H1 (cell line): ENCODE measurements at places on chromosomes 3 and 15. TPM values are rescaled to one million over a fixed set of nuclear protein-coding genes. Genes with fewer than 3 reads are reported as not detected.
A peak's percentile ranks its signal among the peaks of the same experiment; 100 is the strongest.

Gene KY
- not detected in 2 replicates for total RNA-seq

Gene RPP25
- 19.4 and 19.8 TPM in 2 replicates for total RNA-seq

Gene CHST13
- 5.4 and 5.9 TPM in 2 replicates for total RNA-seq

Gene CADM2
- total RNA-seq, result 20.2 and 20.9 TPM in 2 replicates

Gene PLA2G4D
- 0.07 and 0.33 TPM in 2 replicates for total RNA-seq

- peak; percentile 26 for DNase-seq
These were observed 31.9 kb upstream of the BFSP2 start for GRCh38 chr3:133367956-133368355.

- DNase-seq, result no peak
These were observed 57.1 kb downstream of the SNTN start for GRCh38 chr3:63709576-63709975.

- DNase-seq, result peak; percentile 41
These were observed 178.3 kb downstream of the UACA start for GRCh38 chr15:70584838-70585706.

DNA sequence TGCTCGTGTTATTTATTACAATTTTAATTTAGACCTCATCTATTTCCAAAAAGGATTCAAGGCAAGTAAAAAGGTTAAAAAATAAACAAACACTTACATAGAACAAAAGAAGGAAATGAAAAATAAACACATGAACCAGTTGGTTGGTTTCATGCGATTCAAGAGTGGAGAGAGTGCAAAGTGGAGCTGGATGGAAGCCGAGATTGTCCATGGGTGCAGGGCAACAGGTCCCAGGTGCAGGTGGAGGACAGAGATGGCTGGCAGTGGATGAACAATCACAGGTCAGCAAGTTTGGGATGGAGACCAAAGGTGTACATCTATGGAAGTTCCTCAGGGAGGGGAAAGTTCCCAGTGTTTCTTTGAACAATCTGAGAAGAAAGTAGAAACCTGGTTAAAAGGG lies 11.6 kb upstream of the SEMA5B start:
- no peak for DNase-seq

DNA sequence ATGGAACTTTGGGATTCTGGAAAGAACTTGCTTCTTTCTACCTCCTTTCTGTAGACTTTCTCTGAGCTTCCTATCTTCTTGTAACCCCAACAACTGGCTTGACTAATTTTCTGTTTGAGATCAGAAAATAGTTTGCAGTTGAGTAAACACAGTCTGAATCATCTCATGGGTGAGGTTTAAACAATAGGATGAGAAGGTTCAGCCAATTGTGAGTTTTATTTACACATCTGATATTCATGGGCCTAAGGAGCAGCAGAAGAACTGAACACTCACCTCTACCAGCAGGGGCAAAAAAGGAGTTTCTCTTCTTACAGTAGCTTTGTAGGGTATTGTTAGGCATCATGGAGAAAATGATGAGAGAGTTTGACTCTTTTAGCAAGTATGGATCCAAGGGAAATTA lies 54.2 kb downstream of the DTWD1 start:
- DNase-seq, result no peak

GRCh38 chr15:44188795-44189194 lies 6.3 kb downstream of the FRMD5 start:
- no peak for DNase-seq

GRCh38 chr3:122680475-122681283 lies at the start of gene PARP14:
TSS of gene PARP14 (plus strand) at chr3:122680839. CDS start at chr3:122680884, 45 bp downstream.
- no peak for DNase-seq

- DNase-seq, result no peak
These were observed 18.7 kb downstream of the MGLL start for GRCh38 chr3:127803619-127804018.
